ENCODE measurements at places on chromosomes 4 and X. TPM values are rescaled to one million over a fixed set of nuclear protein-coding genes. Genes with fewer than 3 reads are reported as not detected.

The MGAT4D gene
- 0.79 TPM for total RNA-seq

- no peaks in the 10 kb centered on the region for H3K36me3 ChIP-seq
- DNase-seq = no peak
- H3K27ac ChIP-seq = peak overlapping the region; percentile 54
- H3K4me3 ChIP-seq = no peak overlapping the region
- H3K4me1 ChIP-seq = peaks cover 10% of the 10 kb centered on the region
- H3K27me3 ChIP-seq = no peaks in the 10 kb centered on the region
Observed at GRCh38 chrX:23901060-23901459, 6.7 kb downstream of the APOO start.

The KIT gene
- total RNA-seq = 17.5 TPM

GRCh38 chr4:27057053-27057452 lies 196.4 kb downstream of the STIM2 start:
- H3K4me3 ChIP-seq = no peak overlapping the region
- H3K36me3 ChIP-seq = no peaks in the 10 kb centered on the region
- no peak for DNase-seq
- no peak overlapping the region for H3K27ac ChIP-seq

The COL4A6 gene
- total RNA-seq = 3.0 TPM

DNA sequence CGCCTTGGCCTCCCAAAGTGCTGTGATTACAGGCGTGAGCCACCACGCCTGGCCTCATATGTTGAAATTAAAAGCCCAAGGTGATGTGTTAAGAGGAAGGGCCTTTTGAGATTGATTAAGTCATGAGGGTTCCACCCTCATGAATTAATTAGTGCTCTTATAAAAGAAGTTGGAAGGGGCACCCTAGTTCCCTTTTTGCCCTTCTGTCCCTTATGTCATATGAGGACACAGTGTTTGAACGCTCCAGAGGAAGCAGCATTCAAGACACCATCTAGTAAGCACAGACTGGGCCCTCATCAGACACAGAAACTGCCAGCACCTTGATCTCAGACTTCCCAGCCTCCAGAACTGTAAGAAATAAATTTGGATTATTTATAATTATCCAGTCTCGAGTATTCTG lies 5.1 kb upstream of the APLN start:
- H3K27ac ChIP-seq = no peak overlapping the region
- no peak for DNase-seq
- H3K4me1 ChIP-seq = peaks cover 3% of the 10 kb centered on the region
- H3K27me3 ChIP-seq = no peaks in the 10 kb centered on the region
- no peak overlapping the region for H3K4me3 ChIP-seq
- H3K36me3 ChIP-seq = no peaks in the 10 kb centered on the region

GRCh38 chr4:120821029-120821428 lies 101.5 kb downstream of the PRDM5 start:
- H3K36me3 ChIP-seq = no peaks in the 10 kb centered on the region
- no peak for DNase-seq
- no peak overlapping the region for H3K27ac ChIP-seq
- no peaks in the 10 kb centered on the region for H3K27me3 ChIP-seq
- H3K4me3 ChIP-seq = no peak overlapping the region

GRCh38 chr4:14241574-14241973 lies 614.0 kb upstream of the BOD1L1 start:
- H3K4me1 ChIP-seq = no peaks in the 10 kb centered on the region
- no peaks in the 10 kb centered on the region for H3K27me3 ChIP-seq
- H3K36me3 ChIP-seq = no peaks in the 10 kb centered on the region
- H3K27ac ChIP-seq = no peak overlapping the region
- H3K4me3 ChIP-seq = no peak overlapping the region

DNA sequence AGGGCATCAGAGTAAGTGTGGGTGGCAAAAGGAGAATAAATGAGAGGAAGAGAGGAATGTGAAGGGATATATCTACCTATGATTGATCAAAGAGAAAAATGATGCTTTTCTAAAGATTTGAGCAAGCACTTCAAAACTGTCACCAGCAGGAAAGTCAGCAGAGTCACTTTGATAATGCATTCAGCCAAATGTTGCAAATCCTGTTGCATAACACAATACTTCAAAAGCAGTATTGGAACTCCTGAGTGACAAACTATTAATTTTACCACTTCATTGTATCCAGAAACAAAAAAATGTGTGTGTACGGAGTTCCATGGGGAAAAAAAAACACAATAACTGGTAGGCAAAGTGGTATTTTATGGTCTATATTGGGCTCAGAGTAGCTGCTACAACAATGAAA lies 160.3 kb downstream of the EMCN start:
- no peak for DNase-seq
- H3K36me3 ChIP-seq = no peaks in the 10 kb centered on the region
- H3K27me3 ChIP-seq = no peaks in the 10 kb centered on the region
- no peak overlapping the region for H3K27ac ChIP-seq
- no peak overlapping the region for H3K4me3 ChIP-seq

- no peaks in the 10 kb centered on the region for H3K27me3 ChIP-seq
- H3K4me3 ChIP-seq = no peak overlapping the region
- peaks cover 4% of the 10 kb centered on the region for H3K36me3 ChIP-seq
- H3K4me1 ChIP-seq = peaks cover 19% of the 10 kb centered on the region
Observed at GRCh38 chr4:1974840-1975239, 33.9 kb downstream of the NELFA start.

The TCP11X2 gene
- total RNA-seq = 2.1 TPM

GRCh38 chr4:4625488-4625887 lies 83.6 kb upstream of the STX18 start:
- no peak overlapping the region for H3K27ac ChIP-seq
- H3K4me1 ChIP-seq = no peaks in the 10 kb centered on the region
- H3K4me3 ChIP-seq = no peak overlapping the region
- no peak for DNase-seq
- H3K27me3 ChIP-seq = no peaks in the 10 kb centered on the region
- no peaks in the 10 kb centered on the region for H3K36me3 ChIP-seq

DNA sequence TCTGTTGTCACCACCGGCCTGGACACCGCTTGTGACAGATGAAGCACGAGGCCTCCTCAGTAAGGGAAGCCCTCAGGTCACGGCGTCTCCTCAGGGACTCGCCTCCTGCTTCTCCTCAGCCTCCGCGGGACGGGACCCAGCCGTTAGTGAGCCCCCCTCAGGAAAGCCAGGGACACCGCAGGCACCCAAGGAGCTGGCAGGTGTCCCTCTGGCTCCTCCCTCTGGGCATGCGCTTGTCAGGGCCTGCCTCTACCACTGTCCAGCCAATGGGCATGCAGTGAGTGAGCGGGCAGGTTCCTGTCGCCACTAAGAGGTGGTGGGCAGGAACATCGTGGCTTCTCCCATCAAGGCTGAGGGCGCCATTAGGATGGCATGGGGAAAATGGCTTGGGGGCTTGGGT lies 23.5 kb upstream of the CT55 start:
- H3K4me1 ChIP-seq = no peaks in the 10 kb centered on the region
- DNase-seq = no peak
- H3K27me3 ChIP-seq = no peaks in the 10 kb centered on the region

The EDA2R gene
- total RNA-seq = 1.7 TPM

GRCh38 chr4:40811956-40812355 lies 62.2 kb downstream of the NSUN7 start:
- peaks cover under 1% of the 10 kb centered on the region for H3K4me1 ChIP-seq
- no peak overlapping the region for H3K4me3 ChIP-seq
- peaks cover 3% of the 10 kb centered on the region for H3K36me3 ChIP-seq
- peak; percentile 61 for DNase-seq

DNA sequence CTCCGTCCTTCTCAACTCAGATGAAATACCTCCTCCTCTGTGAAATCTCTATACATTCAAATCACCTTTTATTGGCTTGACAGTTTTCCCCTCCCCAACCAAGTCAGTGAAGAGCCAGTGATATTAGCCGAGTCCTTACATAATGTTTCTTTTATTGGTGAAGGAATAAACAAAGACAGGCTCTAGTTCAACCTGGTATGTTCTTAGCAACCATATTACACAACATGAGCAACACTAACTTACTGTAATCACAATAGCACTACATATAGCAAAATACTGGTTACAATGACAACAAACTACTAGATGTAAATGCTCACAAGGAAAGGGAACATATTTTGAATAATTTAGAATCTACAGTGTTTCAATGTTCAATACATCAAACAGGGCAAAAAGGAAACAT lies 19.9 kb downstream of the DHX15 start:
- no peak for DNase-seq
- no peak overlapping the region for H3K4me3 ChIP-seq
- no peaks in the 10 kb centered on the region for H3K27me3 ChIP-seq
- H3K27ac ChIP-seq = no peak overlapping the region
- H3K4me1 ChIP-seq = peaks cover 41% of the 10 kb centered on the region

The GABRA4 gene
- total RNA-seq = not detected

The SLC49A3 gene
- 12.2 TPM for total RNA-seq

The NPNT gene
- total RNA-seq = 288 TPM

GRCh38 chrX:135521405-135522131 lies 1.1 kb downstream of the INTS6L start:
- DNase-seq = peak; percentile 91
- H3K36me3 ChIP-seq = no peaks in the 10 kb centered on the region
- no peaks in the 10 kb centered on the region for H3K27me3 ChIP-seq
- H3K27ac ChIP-seq = peak overlapping the region; percentile 94

DNA sequence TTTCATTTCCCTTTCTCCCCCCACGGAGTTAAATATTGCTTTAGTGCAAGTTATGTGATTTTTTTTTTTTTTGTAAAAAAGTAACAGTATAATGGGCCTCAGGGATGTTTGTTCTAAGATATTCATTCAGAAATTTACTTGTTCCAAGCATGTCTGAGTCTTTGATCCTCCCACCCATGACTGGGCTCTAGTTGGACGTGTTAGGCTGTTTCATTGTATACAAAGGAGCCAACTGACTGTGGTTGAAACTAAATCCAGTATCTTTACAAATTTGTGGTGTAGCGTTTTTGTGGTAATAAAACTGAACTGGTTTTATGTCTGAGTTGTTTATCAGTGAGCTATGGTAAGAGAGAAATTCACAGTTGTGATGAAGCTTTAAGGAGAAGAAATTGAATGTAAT lies 74.1 kb downstream of the DOCK11 start:
- H3K36me3 ChIP-seq = peaks cover 3% of the 10 kb centered on the region
- H3K4me3 ChIP-seq = no peak overlapping the region
- no peaks in the 10 kb centered on the region for H3K27me3 ChIP-seq
- no peak for DNase-seq
- H3K27ac ChIP-seq = no peak overlapping the region

DNA sequence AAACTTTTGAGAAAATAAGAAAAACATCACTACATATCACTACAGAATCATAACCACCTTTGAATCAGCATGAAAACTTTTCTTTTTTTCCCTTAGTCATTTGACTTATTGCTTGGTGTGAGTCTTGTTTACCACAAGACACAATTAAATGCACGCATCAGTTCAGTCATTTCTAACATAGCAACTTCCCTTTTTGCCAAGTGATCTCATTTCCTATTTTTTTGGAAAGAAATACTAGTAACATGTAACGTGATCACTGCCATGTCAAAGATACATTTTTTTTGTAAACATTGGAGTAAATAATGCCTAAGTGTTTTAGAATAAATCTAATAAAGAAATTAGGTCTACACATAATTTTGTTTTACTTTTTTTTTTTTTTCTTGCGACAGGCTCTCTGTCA lies 5.1 kb upstream of the CXCL8 start:
- H3K4me1 ChIP-seq = peaks cover 36% of the 10 kb centered on the region
- H3K36me3 ChIP-seq = no peaks in the 10 kb centered on the region
- DNase-seq = no peak

- no peak for DNase-seq
- no peak overlapping the region for H3K27ac ChIP-seq
- no peaks in the 10 kb centered on the region for H3K36me3 ChIP-seq
- no peaks in the 10 kb centered on the region for H3K4me1 ChIP-seq
Observed at GRCh38 chr4:176009254-176009653, 56.4 kb upstream of the WDR17 start.

The TBC1D9 gene
- total RNA-seq = 35.1 TPM

The HTR2C gene
- not detected for total RNA-seq

GRCh38 chrX:7614616-7615015 lies 228.4 kb upstream of the VCX start:
- H3K4me1 ChIP-seq = no peaks in the 10 kb centered on the region
- no peaks in the 10 kb centered on the region for H3K27me3 ChIP-seq
- H3K27ac ChIP-seq = no peak overlapping the region
- peak; percentile 28 for DNase-seq
- H3K36me3 ChIP-seq = no peaks in the 10 kb centered on the region

DNA sequence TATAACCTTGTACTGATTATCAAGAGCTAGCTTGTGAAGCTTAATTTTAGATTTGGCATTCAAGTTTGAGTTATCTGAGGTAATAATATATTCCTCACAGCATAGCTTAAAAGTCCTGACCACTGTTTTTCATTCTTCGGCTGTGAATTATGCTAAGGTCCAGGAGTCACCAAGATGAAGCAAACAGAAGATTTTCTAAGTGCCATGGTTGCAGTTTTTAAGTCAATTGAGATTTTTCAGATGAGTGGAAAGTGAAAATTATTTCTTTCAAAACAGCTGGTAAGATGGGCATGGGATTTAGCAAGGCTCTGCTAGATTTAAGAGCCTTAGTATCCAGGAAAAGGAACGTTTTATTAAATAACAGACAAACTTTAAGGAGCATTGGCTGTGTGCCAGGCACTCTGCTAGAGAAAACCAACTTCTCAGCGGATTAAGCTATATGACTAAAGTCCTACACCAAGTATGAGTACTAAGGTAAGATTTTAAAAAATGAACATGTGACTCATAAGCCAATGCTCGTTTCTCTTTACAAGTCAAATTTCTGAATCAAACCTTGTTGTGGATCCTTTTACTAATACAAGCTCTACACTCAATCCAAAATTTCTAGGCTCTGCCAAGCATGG lies 149.9 kb upstream of the IL15 start:
- H3K27ac ChIP-seq = no peak overlapping the region
- no peaks in the 10 kb centered on the region for H3K4me1 ChIP-seq
- no peak for DNase-seq
- no peaks in the 10 kb centered on the region for H3K36me3 ChIP-seq
- H3K4me3 ChIP-seq = no peak overlapping the region
- no peaks in the 10 kb centered on the region for H3K27me3 ChIP-seq

The ALAS2 gene
- total RNA-seq = 0.23 TPM

The LRP2BP gene
- total RNA-seq = 2.1 TPM

DNA sequence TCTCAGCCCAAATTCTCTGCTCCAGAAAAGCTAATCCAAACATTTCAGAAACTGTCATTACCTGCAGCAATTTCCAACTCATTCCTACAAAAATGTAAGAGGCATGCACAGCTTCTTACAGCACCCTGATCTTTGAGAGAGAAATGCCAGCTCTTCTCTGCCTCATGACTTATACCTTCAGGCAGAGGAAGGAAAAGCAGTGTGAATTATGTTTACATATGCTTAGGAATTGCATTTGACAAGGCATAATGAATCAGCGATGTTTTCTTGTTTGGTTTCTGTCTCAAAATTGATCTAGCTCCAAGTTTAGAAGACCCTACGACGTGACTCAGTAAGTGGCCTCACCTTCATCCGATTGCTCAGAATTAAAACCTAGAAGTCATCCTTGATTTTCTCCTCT lies 21.8 kb upstream of the AGA start:
- DNase-seq = no peak
- H3K36me3 ChIP-seq = no peaks in the 10 kb centered on the region
- no peaks in the 10 kb centered on the region for H3K4me1 ChIP-seq
- no peak overlapping the region for H3K27ac ChIP-seq

The SUPT20HL2 gene
- not detected for total RNA-seq

- no peak overlapping the region for H3K4me3 ChIP-seq
- no peaks in the 10 kb centered on the region for H3K36me3 ChIP-seq
- no peaks in the 10 kb centered on the region for H3K27me3 ChIP-seq
- no peak for DNase-seq
Observed at GRCh38 chrX:107894038-107894437, 68.4 kb downstream of the MID2 start.
